Activated naive CD4-positive, alpha-beta T cell (primary cell): ENCODE measurements at places on chromosomes 7 and 10.

GRCh38 chr7:18194616-18195015, 167.0 kb upstream of the PRPS1L1 start:
- DNase-seq = no peak

DNA sequence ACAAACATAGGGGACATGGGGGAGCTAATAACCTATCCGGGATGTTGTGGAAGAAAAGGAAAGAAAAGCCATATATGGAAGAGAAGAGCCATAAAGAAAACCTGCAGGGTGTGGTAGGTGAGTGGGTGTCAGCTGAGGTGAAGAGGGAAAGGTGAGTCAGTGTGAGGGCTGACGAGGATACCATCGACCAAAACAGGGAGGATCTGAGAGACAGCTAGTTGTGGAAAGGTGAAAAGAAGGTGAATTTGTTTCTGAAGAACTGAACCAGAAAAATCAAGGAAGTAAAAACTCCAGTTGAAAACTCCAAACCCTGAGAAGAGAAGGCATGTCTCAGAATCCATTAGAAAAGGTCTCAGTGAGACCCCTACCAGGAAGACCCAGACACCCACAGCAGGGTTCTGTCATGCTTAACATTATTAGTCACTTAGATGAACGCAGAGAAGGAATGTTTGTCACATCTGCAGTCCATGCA, 4.1 kb downstream of the BLNK start:
- DNase-seq = no peak

DNA sequence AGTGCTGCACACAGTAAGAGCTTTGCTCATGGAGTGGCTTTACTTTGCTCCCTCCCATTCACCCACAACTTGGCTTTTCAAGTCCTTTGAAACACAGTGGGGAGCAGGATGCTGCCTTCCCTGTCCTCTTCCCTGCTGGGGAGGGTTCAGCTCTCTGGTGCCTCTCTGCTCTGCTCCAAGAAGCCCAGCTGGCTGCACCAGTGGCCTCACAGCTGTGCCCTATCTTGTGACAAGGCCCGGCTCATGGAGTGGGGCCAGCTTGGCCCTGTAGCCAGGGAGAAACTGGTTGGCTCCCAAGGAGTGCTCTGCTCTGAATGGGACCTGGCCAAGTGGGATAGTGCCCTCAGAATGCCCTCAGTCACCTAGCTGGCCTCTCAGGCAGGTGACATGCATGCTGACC, 212.3 kb upstream of the ZMIZ1 start:
- DNase-seq = no peak

DNA sequence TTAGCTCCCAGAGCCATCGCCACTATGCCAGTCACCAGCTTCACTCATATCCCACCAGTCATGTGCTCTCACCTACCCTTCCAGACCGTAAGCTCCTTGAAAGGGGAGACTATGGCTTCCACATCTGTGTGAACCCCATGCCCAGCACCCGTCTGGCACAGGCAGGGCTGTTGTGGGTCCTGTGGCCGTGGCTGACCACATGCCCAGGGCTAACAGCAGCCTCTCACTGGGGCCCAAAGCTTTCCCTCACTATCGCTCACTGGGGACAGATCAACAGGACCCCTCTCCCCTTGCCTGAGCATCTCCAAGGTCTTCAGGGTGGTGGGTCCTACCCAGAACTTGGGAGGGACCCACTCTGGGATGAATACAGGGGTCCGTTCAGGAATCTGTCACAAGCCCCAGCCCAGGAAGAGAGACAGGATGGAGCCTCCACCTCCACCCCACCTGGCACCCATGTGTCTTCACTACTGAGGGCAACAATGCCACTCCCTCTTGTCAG, 303.9 kb downstream of the GRID1 start:
- no peak for DNase-seq

- peak; percentile 57 for DNase-seq
Observed at GRCh38 chr10:119650692-119651513, at the start of gene BAG3. Gene BAG3, plus strand, starts transcription at chr10:119651380. Its CDS starts 296 bp downstream, at chr10:119651676.

- DNase-seq = no peak
Observed at GRCh38 chr10:79244068-79244442, 103.2 kb upstream of the PPIF start.

GRCh38 chr7:107659666-107660065, 962 bp upstream of the SLC26A4 start:
- DNase-seq = no peak

- DNase-seq = no peak
Observed at GRCh38 chr10:128833671-128834070, 633.4 kb upstream of the MGMT start.

DNA sequence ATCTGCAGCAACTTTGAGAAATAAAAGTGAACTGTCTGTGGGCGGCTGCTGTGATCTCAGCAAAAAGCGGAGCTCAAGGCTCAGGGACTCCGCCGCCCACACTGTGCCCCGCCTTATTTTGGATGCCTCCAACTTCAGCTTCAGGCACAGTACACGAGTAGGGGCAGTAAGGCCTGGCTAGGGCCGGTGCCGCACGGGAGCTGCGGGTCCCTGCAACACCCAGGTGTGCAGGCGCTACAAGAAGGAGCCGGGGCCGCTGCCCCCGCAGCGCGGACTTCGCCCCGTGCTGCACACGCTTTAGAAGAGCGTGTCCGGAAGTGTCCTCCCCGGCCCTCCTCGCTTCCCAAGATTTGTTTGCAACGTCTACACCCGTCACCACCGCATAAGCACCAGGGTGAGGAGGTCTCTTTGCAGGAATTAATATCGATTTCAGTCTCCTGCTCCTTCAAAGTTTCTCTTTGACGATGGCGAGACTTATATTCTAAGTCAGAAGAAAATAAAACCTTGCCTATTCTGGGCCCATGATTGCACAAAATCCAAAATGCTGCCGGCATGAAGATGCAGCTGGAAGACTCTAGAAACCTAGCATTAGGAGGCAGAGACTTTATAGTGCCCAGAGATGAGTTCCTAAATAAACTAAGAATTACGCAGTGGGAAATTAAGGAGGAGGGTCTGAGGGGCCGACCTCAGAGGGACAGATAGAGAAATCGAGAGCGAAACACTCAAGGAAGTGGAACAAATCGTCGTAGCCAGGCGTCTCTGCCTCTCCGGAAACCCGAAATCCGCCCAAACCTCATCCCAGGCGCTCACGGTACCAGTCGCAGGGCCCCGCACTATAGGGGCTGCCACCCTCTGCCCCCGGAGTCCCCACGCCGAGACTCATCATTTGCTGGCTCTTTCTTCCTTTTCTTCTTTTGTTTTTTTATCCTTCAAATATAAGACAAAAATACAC, 6.4 kb downstream of the VAX1 start:
- DNase-seq = no peak

- DNase-seq = no peak
Observed at GRCh38 chr10:103708627-103709288, 146.6 kb downstream of the SH3PXD2A start.

DNA sequence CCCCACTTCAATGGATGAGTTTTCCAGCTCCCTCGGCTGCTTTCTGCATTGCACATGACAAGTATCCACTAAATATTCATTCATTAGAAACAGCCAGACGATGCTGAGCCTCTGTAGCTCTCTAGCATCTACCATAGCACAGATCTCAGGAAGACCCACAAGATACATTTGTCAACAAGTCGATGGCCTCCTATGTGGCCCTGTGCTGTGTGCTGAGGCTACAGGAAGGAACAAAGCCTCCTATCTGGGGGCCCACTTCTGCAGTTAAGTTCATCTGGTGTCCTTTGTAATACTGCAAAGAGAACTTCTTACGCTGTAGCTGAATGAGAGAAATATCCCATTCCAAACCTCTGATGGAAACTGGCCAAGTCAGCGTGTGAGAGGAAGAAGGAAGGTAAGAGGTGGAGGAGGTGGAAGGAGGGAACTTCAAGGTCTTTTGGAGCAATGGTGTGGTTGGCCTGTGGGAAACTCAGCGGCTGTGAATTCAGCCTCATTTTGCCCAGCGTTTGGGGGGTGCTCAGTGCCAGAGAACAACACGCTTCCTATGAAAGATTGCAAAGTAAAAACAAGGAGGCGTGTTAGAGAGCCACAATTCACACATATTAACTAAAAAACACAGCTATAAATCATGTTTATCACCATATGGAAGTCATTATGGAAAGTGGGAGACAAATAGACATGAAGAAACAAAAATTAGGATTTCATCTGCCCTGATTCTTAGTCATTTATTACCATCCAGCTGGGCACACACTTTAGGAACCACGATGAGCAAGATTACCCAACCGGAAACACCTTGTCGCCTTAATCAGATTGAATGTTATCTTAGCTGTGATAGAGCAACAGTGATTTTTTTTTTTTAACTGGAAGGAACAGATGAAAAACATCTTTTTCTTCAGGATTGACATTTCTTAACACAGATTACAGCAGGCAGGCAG, 62.2 kb upstream of the USP6NL start:
- no peak for DNase-seq

DNA sequence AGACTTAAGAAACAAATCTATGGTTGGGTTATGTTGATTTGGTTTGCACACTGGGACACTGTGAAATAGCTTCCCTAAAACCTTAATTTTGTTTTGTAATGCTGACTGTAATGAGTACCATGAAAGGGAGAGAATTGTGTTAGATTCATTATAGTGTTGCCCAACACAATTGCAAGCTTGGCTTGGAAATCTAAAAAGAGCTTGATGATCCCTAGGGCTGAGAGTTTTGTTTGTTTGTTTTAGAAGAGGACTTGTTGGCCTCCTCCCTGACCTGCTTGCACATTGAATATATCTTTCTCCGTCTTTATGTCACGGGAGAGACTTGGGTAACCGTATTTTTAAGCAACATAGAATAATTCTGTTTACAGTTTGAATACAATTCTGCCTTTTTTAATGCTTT, 410.1 kb downstream of the ARL4A start:
- no peak for DNase-seq

DNA sequence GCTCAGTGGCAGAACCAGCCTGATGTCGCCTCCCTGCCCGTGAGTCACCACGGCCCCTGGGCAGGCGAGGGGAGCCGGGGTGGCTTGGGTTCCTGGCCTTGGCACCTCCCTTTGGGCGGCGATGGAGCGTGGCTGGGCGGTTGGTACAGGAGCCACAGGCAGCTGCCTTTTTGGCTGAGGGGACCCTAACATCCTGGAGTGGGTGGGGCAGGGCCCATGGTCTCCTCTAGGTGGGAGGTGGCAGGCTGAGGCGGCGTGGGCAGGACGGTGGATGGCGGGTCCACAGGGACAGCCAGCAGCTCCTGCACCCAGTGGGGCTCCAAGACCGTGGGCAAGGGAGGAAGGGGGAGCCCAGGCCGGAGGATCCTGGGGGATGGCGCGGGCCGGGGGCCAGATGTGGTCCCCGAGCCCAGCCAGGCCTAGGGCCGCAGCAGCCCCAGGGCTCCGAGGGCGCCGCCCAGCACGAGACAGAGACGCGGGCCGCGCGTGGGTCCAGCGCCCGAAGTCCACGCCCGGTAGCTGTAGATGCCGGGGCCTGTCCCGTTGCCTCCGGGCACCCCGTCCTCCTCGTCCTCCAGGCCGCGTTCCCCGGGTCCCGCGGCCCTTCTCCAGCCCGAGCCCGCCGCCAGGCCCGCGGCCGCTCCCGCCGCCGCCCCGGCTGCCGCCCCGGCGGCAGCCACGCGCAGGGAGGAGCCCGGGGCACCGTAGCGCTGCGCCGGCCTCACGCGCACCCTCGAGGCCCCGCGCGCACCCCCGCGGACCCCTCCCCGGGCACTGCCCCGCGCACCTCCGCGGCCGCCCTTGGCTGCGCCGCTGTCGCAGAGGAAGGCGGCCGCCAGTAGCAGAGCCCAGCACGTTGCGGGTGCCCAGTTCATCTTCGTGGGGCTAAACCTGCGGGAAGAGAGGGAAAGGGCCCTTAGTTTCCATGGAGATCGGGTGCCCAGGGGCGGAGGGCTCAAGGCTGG, 1.3 kb downstream of the SPRN start:
- no peak for DNase-seq

DNA sequence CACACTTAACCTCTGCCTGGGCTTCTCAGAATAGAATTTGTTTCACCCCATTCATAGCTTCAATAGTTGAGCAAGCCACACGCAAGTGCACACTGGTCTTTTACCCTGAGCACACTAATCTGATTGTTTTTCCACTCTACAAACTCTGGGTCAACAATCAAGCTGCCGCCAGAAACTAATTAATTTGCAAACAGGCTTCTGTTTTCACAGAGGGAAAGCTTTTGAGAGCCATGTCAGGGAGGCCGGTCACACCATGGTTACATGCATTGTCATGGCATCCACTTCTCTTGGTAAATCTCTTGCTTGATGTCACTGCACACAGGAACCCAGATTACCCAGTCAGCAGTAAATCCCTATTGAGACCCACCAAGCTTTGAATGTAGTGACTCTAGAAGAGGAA, 154.2 kb downstream of the SEMA3A start:
- no peak for DNase-seq

GRCh38 chr7:13312307-13312706, 624.9 kb downstream of the ARL4A start:
- no peak for DNase-seq

DNA sequence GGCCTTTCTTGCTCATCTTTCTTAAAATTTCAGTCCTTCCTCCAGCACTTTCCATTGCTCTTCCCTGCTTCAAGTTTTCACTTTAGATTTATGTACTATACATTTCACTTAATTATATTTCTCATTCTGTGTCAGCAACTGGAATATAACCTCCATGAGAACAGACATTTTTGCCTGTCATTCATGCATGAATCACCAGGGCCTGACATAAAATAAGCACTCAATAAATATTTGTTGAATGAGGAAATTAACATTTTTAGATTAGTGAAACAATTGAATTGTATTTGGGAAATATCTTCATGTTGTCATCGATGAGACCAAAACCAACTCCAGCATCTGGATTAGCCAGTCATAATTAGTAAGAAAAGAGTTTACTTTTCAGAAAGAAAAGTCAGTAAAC, 6.1 kb downstream of the SAMD9L start:
- no peak for DNase-seq
